Right forelimb (tissue), 1 donor: ENCODE measurements at places on chromosomes 2 and 18.

DNA sequence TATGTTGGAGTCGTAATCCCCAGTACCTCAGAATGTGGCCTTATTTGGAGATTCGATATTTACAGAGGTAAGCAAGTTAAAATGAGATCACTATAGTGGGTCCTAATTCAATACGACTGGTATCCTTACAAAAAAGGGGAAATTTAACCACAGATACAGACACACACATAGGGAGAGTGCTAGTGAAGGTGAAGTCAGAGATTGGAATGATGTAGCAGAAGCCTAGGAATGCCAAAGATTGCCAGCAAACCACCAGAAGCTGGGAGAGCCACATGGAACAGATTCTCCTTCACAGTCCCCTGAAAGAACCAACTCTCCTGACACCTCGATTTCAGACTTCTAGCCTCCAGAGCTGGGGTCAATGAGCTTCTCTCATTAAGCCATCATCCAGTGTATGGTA is 17.7 kb upstream of the ACTR3 start:
- DNase-seq = no peak

DNA sequence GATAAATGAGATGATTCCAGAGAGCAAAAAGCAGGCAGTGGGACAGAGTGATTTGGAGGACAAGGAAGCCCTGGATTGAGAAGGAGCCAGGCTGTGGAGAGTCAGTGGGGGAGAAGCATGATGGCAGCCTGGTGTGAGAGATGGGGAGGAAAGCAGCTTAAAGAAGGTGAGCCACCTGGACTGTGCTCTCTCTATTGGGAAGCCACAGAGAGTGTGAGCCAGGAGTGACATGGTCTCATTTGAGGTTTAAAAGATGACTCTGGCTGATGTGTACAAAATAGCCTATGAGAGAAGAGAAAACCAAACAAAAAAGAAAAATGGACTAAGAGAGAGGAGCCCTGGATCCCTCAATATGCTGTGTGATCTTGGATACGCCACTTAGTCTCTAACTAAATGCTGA is 12.9 kb upstream of the EPAS1 start:
- DNase-seq = no peak

- DNase-seq = no peak
Measured at GRCh38 chr18:28794459-28795245, 617.7 kb upstream of the CDH2 start.

GRCh38 chr2:71544919-71545571 is 91.7 kb downstream of the DYSF start:
- no peak for DNase-seq

DNA sequence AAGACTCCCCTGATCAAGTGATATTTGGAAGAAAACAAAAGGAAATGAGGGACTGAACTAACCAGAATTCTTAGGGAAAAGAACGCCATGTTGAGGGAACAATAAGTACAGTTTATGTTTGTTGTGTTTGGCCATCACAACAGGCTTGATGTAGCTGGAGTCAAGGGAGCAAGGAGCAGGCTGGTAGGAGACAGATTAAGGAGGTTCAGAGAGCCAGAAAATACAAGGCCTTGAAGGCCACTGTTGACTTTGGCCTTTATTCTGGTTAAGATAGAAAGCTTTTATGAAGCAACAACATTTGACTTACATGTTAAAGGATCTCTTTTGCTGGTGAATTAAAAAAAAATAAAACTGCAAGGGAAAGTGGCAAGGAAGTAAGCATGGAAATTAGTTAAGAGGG is 754.1 kb upstream of the SLC8A1 start:
- DNase-seq = no peak

- DNase-seq = no peak
Measured at GRCh38 chr2:142598846-142599245, 278.6 kb upstream of the KYNU start.

DNA sequence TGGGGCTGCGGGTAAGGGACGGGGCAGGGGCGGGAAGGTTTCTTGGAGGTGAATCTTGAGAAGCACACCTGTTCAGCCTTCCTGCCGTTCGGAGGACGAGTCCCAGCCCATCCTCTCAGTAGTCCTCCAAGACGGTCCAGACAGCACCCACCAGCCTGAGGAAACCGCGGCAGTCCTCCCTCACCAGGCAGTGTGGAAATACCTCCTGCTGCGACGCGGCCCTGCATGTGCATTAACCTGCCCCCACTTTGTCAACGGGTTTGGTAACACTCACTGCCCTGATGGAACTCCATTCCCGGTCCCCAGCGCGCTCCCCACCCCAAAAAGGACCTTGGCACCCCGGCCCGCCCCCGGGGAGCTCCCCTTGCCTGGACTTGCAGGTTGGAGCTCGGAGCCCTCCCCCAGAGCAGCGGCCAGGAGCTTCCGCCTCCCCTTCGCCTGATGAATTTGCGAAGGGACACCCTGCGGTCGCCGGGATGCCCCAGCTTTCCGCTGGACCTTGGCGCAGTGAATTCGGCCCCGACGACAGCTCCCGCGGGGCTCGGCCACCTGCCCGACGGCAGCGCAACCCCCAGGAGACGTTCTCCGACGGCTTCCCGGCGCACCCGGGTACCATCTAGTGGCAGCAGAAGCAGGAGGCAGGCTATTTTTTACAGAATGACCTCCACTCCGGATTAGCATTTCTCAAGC is 31.5 kb downstream of the ACVR1C start:
- peak; percentile 43 for DNase-seq

DNA sequence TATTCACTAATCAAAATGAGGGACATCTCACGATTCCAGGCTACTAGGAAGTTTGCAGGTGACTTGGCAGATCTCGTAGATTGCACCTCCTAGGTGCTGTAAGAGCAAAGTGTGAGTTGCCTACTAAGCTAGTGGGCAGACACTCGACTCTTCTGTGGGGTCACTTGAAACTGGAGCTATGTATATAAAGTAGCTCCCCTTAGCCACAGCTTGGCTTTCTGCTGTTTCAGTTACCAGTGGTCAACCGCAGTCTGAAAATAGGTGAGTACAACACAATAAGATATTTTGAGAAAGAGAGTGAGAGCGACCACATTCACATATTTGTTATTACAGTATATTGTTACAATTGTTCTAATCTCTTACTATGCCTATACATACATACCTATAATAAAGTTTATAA is 23.3 kb downstream of the CTAGE1 start:
- DNase-seq = no peak

DNA sequence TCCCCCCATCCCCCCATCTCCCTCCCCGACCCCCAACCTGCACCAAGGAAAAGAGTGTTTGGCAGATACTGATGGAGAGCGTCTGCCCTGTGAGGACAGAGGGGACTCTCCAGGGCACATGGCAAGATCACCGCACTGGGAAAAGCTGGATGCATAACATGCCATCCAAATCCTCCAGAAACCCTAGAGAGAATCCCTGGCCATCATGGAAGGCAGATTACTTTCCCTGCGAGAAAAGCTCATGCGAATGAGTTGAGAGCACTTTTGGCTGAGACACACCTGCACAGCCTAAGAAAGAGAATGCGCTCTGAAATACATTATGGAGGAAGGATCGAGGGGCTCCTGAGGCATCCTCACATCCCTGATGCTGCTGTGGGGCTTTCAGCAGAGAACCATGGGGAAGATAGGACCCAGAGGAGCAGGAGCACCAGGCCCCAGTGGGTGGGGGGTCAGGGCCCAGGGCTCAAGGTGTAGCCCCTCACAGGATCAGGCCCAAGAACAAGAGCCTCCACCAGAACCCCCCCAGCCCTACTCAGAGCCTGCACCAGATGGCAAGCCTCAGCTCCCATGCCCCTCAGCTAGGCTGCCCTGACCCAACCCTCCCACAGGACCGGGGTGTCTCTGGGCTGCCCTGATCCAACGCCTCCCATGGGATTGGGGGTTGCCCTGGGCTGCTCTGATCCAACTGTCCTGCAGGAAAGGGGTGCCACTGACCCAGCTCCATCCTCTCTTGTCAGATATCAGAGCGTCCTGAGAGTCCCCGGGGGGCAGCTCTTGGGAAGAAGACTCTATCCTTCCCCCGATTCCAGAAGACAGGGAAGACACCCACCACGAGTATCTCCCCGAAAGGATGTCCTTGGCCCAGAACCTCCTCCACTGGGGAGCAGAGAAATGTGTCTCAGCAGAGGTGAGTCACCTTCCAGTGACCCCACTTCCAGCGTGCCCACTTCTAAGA is 153.4 kb downstream of the NDUFA10 start:
- peak; percentile 40 for DNase-seq

DNA sequence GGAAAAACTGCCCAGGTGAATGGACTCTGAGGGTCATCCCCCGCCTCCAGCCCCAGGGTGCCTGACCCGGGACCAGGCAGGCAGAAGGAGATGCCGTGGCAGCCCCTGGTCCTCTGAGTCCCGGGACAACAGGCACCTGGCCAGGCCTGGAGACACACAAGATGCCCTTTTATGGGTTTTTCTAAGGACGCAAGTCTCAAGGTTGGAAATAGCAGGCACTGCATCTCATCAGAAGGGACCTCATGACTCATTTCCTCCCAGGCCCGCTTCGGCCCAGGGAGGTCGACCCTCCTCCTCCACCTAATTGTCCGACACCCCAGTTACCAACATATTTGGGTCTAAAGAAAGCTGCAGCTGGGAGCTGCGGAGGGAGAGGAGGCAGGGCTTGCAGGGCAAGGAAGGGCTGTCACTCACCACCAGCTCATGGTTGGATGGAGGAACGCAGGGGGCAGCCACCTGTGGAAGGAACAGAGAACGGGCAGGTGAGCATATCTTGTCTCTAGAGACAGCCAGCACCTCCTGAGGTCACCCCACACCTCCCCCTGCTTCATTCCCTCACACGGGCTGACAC is 82.9 kb downstream of the TNS1 start:
- no peak for DNase-seq

DNA sequence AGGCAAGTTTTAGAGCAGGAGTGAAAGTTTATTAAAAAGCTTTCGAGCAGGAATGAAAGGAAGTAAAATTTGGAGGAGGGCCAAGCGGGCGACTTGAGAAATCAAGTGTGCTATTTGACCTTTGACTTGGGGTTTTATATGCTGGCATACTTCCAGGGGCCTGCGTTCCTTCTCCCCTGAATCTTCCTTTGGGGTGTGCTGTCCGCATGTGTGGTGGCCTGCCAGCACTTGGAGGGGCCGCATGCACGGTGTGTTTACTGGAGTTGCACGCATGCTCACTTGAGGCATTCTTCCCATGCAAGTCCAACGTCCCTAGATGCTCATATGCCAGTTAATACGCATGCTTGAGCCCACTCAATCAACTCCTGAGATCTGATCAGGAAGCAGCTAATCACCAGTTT is 78.3 kb upstream of the MAP4K4 start:
- DNase-seq = no peak

GRCh38 chr2:167843217-167843616 is 404.2 kb downstream of the STK39 start:
- DNase-seq = no peak

GRCh38 chr18:23810396-23810795 is 121.1 kb downstream of the LAMA3 start:
- no peak for DNase-seq

- no peak for DNase-seq
Measured at GRCh38 chr2:114651933-114652332, 209.5 kb downstream of the DPP10 start.

DNA sequence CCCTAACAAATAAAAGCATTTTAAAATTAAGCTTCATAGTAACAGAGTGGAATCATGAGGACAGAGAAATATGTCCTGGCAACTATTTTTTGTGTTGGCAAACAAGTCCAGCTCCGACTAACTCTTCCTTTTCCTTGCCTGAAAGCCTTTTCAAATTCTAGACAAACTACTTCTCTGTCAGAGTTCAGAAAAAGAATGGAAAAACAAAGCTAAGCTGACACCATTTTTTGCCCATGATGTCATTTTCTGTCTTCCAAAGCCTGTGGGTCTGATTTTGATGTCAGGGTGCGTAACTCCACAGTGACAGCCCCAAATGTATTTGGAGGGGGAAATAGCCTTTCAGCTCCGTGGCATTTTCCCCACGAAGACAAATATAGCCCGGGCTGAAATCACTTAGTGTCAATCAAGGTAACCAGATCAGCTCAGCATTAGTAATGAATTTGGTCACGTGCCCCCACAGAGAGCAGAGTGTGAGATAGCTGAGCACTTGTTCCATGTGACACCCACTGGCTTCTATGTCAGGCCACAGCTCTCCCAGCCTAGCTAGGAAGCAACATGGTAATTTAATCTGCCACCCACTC is 233.0 kb upstream of the SIX2 start:
- DNase-seq = no peak

DNA sequence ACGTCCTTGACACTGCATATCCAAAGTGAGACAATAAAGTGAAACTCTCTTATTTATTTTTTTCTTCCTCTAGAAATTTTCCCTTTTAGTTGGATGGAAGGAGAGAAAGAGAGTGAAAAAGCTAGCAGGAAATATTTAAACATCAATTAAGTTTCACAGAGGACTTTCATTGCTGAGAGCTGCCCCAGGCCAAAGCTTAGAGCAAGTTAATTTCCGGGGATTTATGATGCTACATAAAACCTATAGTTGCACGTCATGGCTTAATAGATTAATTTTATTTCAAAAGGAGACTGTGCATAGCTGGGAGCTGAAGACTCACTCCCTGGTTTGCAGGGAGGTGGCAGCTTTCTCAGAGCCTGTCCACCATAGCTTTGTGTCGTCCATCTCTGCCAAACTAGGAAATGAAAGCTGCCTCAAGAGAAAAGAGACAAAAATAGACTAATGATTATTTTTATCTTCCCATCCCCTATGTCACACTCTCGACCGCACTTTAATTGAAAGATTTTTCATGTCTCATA is 323.3 kb upstream of the RAB6C start:
- no peak for DNase-seq

DNA sequence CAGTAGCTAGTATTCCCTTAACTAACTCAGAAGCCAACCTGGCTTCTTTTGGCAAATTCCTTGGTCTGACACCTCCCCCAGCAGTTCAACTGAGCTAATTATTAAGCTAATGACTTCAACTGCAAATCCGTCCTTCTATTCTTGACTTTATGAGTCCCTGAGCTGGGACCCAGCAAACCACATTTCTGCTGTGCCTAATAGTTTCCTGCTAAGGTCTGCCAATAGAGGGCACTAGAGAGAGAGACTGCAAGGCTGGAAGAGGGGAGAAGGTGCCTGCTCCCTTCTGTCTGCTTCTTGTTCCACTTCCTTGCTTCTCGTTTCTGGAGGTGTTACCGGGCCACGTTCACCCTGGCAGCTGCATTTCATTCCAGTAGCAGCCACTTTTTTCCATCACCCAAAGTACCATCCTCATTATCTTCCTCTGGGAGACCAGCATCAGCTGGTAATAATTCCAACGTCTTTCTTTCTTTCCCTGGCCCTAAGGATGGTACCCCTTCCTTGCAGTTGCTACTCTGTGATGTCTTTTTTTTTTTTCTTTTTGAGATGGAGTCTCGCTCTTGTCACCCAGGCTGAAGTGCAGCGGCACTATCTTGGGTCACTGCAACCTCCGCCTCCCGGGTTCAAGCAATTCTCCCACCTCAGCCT is 352.0 kb downstream of the TNS1 start:
- peak; percentile 54 for DNase-seq

GRCh38 chr2:201807452-201807999 is 1.2 kb downstream of the CDK15 start:
- DNase-seq = peak; percentile 56
